ENCODE measurements at places on chromosomes 3 and 15. TPM values are rescaled to one million over a fixed set of nuclear protein-coding genes. Genes with fewer than 3 reads are reported as not detected.

Gene TRH
- not detected for total RNA-seq

DNA sequence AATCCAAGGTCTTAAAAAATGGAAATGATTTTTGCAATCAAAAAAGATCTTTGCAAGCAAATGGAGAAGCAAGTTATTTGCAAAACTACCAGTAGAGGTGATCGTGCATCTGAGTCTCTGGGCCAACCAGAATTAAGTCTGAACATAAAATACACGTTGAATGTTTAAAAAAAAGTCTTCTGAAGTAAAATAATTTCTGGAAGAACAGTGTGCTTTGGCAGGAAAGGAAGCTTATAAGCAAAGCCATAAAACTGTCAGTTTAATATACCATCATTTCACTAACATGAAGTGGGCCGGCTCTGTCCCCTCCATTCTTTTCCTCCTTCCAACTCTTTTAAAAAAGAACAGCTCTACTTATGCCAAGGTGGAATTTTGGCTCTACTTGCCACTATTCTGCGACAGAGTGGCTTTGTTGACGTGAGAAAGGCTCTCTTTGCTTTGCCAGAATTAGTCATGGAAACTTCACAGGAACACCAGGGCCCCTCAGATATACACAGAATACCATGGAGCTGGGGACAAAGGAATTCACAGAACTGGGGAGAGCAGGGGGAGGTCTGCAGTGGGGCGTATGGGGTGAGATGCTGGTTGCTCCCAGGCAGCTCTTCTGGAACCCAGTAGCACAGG, 29.8 kb downstream of the FSTL1 start:
- DNase-seq, result no peak

Gene STRA6
- total RNA-seq, result not detected

- peak; percentile 66 for DNase-seq
Measured at GRCh38 chr3:9552252-9552999, 1.2 kb downstream of the LHFPL4 start.

DNA sequence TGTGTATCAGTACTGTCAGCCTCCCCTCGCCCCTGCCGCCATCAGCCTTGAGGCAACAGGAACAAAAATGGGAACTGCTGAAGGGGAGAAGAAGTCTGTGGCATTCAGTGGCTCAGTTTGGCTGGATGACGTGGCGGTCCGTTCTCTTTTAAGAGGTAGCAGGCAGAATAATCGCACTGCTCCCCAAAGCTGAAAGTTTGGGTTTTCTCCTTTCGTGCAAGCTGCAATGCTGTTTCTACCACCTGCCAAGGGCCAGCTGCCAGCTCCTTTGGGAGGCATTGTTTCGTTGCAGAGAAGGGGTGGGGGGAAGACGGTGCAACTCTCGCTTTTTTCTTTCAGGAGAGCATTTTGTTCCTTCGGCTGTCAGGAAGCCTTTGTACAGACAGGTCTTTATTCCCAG, 369.6 kb upstream of the RORA start:
- no peak for DNase-seq

DNA sequence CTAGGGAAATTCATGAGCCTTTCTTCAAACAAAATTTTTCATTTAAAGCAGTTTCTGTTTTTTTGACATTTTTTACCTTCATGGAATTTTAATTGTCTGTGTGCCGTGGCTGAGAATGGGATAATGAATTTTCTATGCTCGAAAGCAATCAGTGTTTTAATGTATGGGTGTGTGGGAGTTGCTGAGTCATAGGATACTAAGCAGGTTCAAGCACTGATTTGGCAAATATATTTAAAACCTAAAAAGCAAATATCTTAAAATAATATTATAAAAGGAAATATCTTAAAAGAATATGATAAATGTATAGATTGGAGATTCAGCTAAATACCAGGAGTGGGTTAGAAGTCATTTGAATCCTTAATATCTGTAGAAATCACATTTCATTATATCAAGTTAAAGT, 173.6 kb upstream of the LRRFIP2 start:
- DNase-seq, result no peak

GRCh38 chr3:138186221-138186620, 880 bp upstream of the ARMC8 start:
- DNase-seq, result no peak

- DNase-seq, result no peak
Measured at GRCh38 chr3:72708441-72708840, 139.8 kb downstream of the SHQ1 start.

DNA sequence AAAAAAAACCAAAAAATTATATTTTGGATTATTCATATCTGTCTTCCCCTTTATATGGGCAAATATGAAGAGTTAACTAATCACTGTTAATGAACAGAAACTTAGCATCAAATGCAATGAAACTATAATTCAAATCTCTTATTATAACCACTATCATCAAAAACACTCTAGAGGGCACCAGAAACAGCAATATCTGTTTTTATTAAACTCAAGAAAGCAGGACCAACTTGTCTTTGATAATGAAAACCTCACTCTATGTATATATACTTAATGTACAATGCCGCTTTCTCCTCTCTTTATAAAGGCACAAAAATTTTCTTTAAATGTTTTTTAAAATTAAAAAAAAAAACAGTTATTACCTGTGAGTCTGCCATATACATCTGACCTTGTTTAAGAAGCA, 92.7 kb downstream of the UACA start:
- no peak for DNase-seq

GRCh38 chr3:98779541-98780335, 16.6 kb downstream of the ST3GAL6 start:
- DNase-seq, result no peak

Gene MYZAP
- 869 TPM for total RNA-seq
